Vagina (tissue), 2 donors: ENCODE measurements at places on chromosomes 1 and 21. TPM values are rescaled to one million over a fixed set of nuclear protein-coding genes. Genes with fewer than 3 reads are reported as not detected.
A peak's percentile ranks its signal among the peaks of the same experiment; 100 is the strongest.

DNA sequence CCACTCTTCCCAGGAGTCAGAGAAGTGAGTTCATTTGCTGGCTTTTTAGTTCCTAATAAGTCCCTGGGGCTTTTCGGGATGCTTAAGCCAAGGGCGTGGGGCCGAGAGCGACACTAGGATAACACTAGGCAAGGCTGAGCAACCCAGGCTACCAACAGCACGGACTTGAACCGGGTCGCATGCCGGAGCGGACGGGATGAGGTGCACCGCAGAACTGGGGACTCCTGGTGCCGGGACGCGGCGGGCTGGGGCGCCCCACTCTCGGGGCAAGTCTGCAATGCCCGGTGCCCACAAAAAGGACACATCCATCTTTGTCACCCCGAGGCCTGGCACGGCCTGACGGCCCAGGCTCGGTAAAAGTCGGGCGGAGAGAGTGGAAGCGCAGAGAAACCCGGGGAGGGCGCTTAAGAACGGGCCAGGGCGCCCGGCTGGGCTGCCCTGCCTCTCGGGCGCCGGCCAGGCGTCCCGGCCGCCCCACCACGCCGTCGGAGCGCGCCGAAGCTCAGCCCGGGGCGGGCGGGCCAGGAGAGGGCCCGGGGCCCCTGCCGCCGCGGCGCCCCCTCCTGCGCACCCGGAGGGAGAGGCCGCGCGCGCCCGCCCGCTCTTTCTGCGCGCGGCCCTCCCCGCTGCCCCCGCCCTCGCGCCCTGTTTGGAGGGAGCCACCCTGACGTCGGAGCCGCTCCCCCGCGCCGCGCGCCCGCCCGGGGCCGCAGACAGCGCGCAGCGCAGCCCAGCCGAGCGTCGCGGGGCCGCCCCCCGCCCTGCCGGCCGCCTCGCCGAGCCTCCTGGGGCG, at the start of gene NBL1:
Gene NBL1, plus strand, starts transcription at position 710 of the 793 bp plus-strand sequence. CDS start 10,720 bp downstream, outside the sequence.
- H3K4me3 ChIP-seq = peak within 1 kb of the TSS; percentile 82
- no peak for DNase-seq
- peaks cover 63% of the 10 kb centered on the region for H3K4me1 ChIP-seq
- H3K27me3 ChIP-seq = no peaks in the 10 kb centered on the region
- H3K27ac ChIP-seq = peak within 1 kb of the TSS; percentile 98
- no peaks in the 10 kb centered on the region for H3K36me3 ChIP-seq

DNA sequence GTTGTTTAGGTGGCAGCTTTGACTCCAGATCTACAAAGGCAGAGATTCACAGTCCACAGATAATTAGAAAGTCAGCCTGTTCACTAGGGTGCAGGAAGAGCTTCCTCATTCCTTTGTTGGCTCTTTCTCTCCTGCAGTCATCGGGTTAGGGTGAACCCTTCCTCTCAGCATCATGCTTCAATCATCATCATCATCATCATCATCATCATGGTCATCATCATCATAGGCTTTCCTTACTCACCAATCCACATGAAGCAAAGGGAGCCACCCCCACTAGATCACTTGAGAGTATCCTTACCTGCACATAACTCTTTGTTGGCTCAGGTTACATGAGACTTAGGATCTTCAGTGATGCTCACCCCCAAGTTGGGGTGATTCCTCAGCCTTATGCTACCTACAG, 19.0 kb downstream of the MPZ start:
- H3K4me1 ChIP-seq = no peaks in the 10 kb centered on the region
- H3K36me3 ChIP-seq = no peaks in the 10 kb centered on the region
- H3K27ac ChIP-seq = no peak overlapping the region

Gene ELF3
- total RNA-seq = 287 TPM

- no peaks in the 10 kb centered on the region for H3K4me1 ChIP-seq
- H3K27me3 ChIP-seq = no peaks in the 10 kb centered on the region
- no peak overlapping the region for H3K4me3 ChIP-seq
- no peak overlapping the region for H3K27ac ChIP-seq
Measured at GRCh38 chr1:76854255-76854654, 13.0 kb upstream of the ST6GALNAC5 start.

Gene OVAAL
- not detected for total RNA-seq

Gene RGS8
- not detected for total RNA-seq

Gene IVL
- total RNA-seq = 169 TPM

DNA sequence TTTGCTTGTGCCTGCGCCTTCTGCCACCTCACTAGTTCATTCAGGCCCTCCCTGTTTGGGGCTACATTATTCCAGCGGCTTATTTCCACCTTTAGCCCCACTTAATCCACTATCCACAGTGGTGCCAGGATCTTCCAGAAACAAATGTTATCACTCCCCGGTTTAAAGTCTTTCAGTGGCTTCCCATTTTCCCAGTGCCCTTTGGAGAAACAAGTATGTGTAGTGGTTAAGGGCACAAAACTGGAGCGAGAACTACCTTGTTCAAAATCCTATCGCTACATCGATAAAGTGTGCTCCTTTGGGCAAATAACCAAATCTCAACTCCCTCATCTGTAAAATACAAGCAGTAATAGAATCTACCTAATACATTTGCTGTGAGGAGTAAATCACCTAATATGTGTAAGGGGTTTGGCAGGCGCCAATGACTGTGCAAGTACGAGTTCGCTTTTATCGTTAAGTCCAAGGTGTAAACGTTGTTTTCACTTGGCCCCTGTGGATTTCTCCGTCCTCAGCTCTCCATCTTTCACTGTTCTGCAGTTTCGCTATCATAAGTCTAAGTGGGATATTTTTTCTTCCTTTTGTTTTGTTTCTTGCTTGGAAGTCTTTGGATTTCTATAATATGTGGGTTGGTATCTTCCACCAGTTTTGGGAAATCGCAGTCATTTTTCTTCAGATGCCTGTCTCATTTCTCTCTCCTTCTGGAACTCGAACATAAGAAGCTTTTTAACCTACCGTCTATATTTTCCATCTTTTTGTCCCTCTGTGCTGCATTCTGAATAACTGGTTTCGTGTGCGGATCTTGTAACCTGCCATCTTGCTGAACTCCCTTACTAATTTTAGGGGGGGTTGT, 844 bp upstream of the MEAF6 start:
- peak overlapping the region; percentile 87 for H3K27ac ChIP-seq
- no peaks in the 10 kb centered on the region for H3K36me3 ChIP-seq
- H3K27me3 ChIP-seq = no peaks in the 10 kb centered on the region
- H3K4me3 ChIP-seq = peak overlapping the region; percentile 90

- DNase-seq = peak; percentile 61
- H3K4me1 ChIP-seq = peaks cover 35% of the 10 kb centered on the region
- H3K4me3 ChIP-seq = no peak overlapping the region
- no peaks in the 10 kb centered on the region for H3K27me3 ChIP-seq
- H3K36me3 ChIP-seq = no peaks in the 10 kb centered on the region
Measured at GRCh38 chr1:58584082-58584895, 7.2 kb upstream of the TACSTD2 start.

Gene GABPB2
- total RNA-seq = 19.2 TPM

- H3K4me3 ChIP-seq = no peak overlapping the region
- no peaks in the 10 kb centered on the region for H3K36me3 ChIP-seq
- peaks cover 53% of the 10 kb centered on the region for H3K4me1 ChIP-seq
Measured at GRCh38 chr1:244837597-244838258, 2.3 kb downstream of the COX20 start.

Gene GJB3
- total RNA-seq = 24.6 TPM

- DNase-seq = no peak
- H3K4me3 ChIP-seq = no peak overlapping the region
- H3K4me1 ChIP-seq = no peaks in the 10 kb centered on the region
- no peak overlapping the region for H3K27ac ChIP-seq
- H3K36me3 ChIP-seq = no peaks in the 10 kb centered on the region
Measured at GRCh38 chr1:93140106-93140505, 40.1 kb downstream of the TMED5 start.

DNA sequence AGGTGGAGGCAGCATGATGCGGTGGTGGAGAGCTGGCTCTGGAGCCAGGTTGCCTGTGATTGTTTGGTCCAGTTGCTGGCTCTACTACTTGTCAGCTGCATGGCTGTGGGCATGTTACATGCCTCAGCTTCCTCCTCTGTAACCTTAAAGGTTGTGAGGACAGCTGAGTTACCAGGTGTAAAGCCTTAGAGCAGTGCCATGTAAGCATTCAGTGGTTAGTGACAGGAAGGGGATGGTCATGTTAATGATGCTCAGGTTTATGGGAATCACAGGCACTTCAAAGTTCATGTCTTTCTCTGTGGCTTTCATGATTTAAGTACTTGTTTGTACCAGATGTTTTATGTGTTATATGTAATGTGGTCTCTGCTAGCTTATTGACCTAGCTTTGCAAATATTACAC, 32.6 kb downstream of the PTGFRN start:
- H3K27me3 ChIP-seq = no peaks in the 10 kb centered on the region
- H3K4me1 ChIP-seq = peaks cover 5% of the 10 kb centered on the region
- peaks cover 21% of the 10 kb centered on the region for H3K36me3 ChIP-seq
- no peak overlapping the region for H3K27ac ChIP-seq
- H3K4me3 ChIP-seq = no peak overlapping the region
- no peak for DNase-seq

GRCh38 chr1:160154790-160155189, 3.4 kb downstream of the ATP1A4 start:
- H3K27ac ChIP-seq = no peak overlapping the region
- no peaks in the 10 kb centered on the region for H3K27me3 ChIP-seq
- H3K4me3 ChIP-seq = no peak overlapping the region
- no peaks in the 10 kb centered on the region for H3K4me1 ChIP-seq

- peak overlapping the region; percentile 53 for H3K27ac ChIP-seq
- H3K36me3 ChIP-seq = no peaks in the 10 kb centered on the region
- DNase-seq = no peak
- H3K27me3 ChIP-seq = no peaks in the 10 kb centered on the region
Measured at GRCh38 chr1:19735440-19736127, 64.1 kb downstream of the TMCO4 start.

- H3K4me3 ChIP-seq = no peak overlapping the region
- H3K36me3 ChIP-seq = no peaks in the 10 kb centered on the region
- no peak for DNase-seq
- H3K27me3 ChIP-seq = no peaks in the 10 kb centered on the region
- H3K27ac ChIP-seq = no peak overlapping the region
Measured at GRCh38 chr1:32411261-32411660, 17.0 kb upstream of the BSDC1 start.

Gene TRIM67
- total RNA-seq = not detected

- no peaks in the 10 kb centered on the region for H3K4me1 ChIP-seq
- H3K27me3 ChIP-seq = no peaks in the 10 kb centered on the region
- DNase-seq = no peak
- H3K4me3 ChIP-seq = no peak overlapping the region
- H3K27ac ChIP-seq = no peak overlapping the region
Measured at GRCh38 chr1:233759665-233760064, 144.8 kb upstream of the SLC35F3 start.

- H3K27ac ChIP-seq = no peak overlapping the region
- H3K4me3 ChIP-seq = no peak overlapping the region
- DNase-seq = no peak
- H3K36me3 ChIP-seq = peaks cover 82% of the 10 kb centered on the region
- no peaks in the 10 kb centered on the region for H3K4me1 ChIP-seq
Measured at GRCh38 chr1:203704120-203704519, 60.9 kb upstream of the LAX1 start.

Gene BSND
- not detected for total RNA-seq

Gene RYR2
- 1.5 TPM for total RNA-seq

DNA sequence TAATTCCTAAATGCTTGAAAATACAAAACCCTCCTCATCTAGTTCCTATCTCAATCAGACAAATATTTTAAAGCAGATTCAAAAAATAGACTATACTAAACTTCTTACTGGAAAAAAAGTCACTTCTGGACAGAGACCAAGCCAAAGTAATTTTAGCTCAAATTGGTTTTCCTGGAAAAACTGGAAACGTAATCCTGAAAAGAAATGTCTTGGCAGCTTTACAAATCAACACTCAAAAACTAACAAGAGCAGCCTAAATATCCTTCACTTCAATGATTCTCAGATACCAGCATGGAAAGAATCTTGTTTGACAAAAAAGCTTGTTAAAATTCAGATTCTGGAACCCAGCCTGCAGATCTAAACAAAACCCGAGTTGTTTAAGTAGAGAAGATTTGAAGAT, 9.1 kb upstream of the GPR88 start:
- H3K4me1 ChIP-seq = peaks cover 7% of the 10 kb centered on the region
- no peak for DNase-seq
- H3K4me3 ChIP-seq = no peak overlapping the region
- H3K27ac ChIP-seq = no peak overlapping the region

DNA sequence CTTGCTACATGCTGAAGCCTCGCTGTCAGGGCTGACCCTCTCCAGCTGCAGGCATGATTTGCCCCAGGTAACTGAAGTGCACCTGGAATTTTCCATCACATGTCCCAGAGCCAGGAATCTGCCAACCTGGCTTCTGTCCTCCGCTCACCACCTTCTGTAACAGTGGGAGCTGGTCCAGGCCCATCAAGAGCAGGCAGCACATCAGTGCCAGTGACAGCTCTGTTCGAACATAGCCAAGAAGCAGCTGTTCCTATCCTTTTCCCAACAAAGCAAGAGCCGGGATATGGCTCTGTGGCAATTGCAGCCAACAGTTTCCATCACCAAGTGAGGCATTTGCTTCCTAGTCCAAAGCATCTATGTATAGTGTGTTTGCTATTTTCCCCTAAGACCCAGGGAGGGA, 42.2 kb upstream of the KANK4 start:
- H3K36me3 ChIP-seq = no peaks in the 10 kb centered on the region
- no peak for DNase-seq
- no peaks in the 10 kb centered on the region for H3K4me1 ChIP-seq
- no peak overlapping the region for H3K27ac ChIP-seq
- H3K4me3 ChIP-seq = no peak overlapping the region

Gene SELENBP1
- total RNA-seq = 30.9 TPM
